C1 segment of cervical spinal cord (tissue), 14 donors: ENCODE measurements at places on chromosomes 6 and 20.

DNA sequence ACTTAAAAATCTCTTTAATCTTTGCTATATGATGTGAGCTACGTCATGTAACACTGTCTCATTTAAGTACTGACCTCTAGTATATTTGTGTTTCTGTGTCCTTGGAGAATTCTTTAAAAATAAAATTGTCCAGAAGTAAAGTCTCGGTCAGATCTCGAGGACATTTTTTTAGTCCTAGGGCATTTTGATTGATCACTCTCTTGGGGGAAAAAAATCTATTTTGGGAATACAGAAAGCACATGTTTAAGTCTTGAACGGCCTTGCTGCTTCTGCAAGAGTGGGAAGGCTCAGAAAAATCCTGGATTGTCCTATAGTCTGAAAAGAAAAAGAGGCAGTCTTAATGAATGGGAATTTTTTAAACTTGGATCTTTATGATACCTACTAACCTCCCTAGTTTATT lies 234.3 kb downstream of the UTRN start:
- DNase-seq = no peak

- no peak for DNase-seq
These were observed 1.1 kb upstream of the PANK2 start for GRCh38 chr20:3887876-3888620.

- DNase-seq = no peak
These were observed 199.2 kb upstream of the CDH4 start for GRCh38 chr20:61052776-61053442.

- DNase-seq = no peak
These were observed 5.4 kb downstream of the OR2H2 start for GRCh38 chr6:29590218-29590808.

DNA sequence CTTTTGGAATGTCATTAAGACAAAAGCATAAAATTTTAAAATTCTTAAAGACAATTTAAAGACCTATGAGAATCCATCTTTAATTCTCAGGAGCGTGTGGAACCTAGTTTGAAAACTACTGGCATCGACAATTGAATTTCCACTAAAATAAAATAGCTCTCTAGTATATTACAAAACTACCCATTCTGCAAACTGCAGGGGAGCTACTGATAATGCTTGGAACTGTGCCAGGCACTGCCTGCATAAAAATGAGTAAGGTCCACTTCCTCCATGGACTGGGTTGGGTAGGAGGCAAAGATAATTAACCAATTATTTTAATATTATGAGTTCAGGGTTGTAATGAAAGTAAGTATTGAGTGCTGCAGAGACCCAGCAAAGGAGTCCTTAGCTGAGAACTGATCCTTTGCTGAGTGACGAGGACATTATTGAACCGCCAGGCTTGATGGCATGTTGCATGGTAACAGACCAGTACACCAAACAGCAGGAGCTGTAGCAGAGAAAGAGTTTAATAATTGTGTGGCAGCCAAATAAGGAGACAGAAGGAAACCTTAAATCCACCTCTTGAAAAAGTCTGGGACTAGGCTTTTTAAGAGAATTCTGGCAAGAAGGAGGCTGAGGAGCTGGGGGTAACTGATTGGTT lies 261.3 kb downstream of the ESR1 start:
- no peak for DNase-seq

- DNase-seq = no peak
These were observed 608.1 kb downstream of the PKHD1 start for GRCh38 chr6:51479296-51479695.

DNA sequence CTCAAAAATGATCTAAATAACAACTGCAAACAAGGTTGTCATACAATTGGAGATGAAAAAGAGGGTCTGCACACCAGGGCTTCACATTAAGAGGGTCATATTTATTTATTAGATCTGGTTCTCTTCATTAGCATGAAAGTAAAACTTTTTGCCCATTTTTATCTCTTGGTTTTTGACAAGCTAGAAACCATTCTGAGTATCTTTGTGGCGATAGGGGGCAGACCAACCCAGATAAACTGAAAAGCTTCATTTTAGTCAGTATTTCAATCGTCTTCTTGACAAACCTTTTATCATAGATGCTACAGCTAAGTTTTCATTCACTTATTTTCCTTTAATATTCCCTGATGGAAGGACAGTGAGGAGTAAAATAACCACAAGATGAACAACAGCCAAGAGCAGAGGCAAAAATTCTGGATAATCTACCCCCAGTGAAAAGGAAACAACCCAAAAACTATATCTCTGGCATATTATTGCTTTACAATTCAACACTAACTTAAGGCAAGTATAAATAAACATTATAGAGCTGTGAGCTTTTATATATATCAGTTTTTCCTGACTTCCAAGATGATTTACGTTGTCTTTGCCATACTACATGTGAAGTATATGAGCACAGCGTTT lies 45.2 kb downstream of the THEMIS start:
- no peak for DNase-seq

- DNase-seq = no peak
These were observed 97.5 kb downstream of the ERMARD start for GRCh38 chr6:169848946-169849345.
